Stimulated activated CD8-positive, alpha-beta memory T cell treated with anti-CD3 and anti-CD28 coated beads, Interleukin-12 subunit alpha, Interleukin-12 subunit beta, amount 100 ng/mL, for 1 hour (primary cell): ENCODE measurements at places on chromosomes 12 and 14.

DNA sequence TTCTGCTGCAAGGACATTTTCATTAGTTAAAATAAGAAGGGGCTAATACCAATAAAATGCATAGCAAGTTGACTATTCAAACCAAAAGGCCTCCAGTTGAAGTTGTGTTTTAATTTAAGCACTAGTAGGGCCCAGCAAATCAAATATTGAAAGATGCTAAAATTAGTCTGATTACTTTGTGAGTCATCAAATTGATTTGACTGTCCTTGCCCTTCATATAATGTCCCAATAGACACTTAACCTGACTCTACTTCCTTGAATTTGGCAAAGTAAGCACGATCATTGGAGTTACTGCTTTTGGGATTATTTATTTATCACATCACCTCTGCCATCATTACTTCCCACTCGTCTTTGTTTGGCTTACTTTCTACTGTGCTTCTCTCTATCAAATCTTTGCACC is 798.5 kb downstream of the DIO2 start:
- DNase-seq, result no peak

- DNase-seq, result no peak
Measured at GRCh38 chr12:58833853-58834252, 86.5 kb downstream of the LRIG3 start.

DNA sequence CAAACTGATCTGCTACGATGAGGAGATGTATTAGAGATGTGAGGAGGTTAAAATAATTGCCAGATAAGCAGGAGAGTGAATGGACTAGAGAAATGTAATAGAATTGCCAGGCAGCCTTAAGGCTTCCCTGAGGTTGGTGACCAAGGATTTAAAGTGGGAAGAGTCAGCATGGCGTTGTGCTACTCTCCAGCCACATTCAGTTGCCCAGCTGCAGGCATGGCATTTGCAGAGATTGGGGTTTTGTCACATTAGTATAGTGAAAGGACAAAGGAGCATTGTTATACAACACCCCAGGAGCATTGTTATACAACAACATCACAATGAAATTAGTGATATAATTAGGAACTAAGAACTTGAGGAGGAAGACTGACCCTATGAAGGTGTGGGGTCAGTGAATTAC is 31.7 kb downstream of the MARK3 start:
- no peak for DNase-seq

- no peak for DNase-seq
Measured at GRCh38 chr12:64551676-64552075, 58.6 kb upstream of the RASSF3 start.

DNA sequence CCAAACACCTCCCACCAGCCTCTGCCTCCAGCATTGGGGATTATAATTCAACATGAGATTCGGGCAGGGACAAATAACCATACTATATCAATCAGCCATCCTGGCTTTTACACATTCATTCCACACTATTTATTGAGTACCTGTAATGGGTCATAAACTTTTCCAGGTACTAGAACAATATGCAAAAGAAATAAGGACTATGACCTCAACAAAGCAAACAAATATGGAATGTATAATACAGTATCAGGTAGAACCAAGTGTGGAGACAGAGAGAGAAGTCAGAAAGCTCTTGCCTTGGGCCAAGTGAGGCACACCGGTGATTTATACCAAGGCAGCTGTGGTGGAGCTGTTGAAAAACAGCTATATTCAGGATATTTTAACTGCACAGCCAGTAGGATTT is 116.3 kb downstream of the TSPAN8 start:
- DNase-seq, result no peak

- no peak for DNase-seq
Measured at GRCh38 chr12:106288494-106289195, 13.9 kb upstream of the TCP11L2 start.

GRCh38 chr12:75923964-75924666 is 107.5 kb downstream of the PHLDA1 start:
- DNase-seq, result no peak

DNA sequence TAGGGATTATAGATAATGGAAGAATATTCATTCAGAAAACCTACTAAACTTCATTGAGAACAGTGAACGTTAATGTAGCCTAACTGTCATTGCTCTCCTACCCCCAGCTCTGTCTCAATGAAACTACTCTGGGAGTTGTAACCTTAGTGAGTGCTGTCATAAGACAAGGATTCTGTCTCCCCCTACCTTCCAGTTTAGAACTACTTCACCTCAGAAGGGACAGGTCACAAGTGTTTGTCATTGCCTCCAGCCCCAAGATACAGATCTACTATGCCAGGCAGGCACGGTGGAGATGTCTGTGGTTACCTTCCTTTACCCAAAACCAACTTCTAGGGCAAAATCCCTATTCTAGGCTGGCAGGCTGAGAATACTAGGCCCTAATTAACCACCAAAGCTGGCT is 833.1 kb upstream of the SEL1L start:
- no peak for DNase-seq

DNA sequence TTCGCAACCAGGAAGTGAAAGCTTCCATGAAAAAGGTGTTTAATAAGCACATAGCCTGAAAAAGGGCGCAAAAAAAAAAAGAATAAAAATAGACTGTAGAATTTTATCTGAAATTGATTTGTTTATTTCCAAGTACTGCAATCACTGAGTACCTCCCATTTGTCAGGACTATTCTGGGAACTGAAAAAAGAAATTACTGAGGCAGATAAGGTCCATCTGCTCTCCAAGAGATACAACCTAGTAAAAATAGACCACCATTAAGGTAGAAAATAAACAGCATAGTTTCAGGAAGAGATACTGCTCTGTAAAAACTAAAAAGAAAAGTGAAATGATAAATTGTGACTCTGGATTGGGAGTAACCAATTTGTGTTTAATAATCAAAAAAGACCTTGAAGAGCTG is 24.7 kb downstream of the OR4N2 start:
- DNase-seq, result no peak

DNA sequence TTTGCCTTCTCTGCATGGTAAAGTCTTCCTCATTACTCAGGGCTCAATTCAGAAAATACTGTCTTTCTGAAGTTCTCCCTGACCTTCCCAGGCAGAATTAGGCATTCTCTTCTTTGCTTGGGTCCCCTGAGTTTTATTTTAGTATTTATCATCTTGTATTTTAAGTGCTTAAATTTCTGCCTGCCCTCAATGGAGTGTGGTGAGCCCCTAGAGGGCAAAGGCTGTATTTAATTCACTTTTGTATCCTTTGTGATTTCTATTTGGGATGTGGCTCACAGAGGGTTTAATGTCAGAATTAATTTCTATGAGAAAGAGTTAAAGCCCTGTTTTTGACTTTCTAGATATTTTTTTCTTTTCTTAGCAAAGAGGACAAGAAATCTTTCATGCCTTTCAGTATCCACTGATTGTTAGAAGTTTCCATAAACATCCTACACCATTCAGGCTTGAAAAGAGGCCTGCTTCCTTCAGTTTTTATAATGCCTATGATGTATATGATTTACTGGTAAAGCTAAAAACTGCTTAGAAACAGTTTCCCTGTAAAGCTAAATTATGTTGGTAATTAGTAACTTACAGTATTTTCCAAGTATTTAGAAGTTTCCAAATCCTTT is 55.6 kb upstream of the PTPRB start:
- DNase-seq, result no peak

- no peak for DNase-seq
Measured at GRCh38 chr12:98456576-98457573, 58.5 kb upstream of the TMPO start.

DNA sequence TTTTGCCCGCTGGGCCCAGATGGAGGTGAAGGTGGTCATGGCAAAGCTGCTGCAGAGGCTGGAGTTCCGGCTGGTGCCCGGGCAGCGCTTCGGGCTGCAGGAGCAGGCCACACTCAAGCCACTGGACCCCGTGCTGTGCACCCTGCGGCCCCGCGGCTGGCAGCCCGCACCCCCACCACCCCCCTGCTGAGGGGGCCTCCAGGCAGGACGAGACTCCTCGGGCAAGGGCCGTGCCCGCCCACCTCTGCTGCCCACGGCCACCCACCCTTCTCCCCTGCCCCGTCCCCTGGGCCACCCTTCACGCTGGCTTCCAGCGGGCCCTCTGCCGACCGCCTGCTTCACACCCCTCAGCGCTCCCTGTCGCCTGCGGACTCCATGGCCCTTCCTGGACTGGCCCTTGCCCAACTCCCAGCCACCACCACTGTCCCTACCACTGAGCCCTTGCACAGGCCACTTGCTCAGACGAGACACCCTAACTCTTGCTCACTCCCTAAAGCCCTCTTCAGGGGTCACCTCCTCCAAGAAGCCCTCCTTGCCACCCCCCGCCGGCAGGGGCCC is 42.5 kb downstream of the CYP46A1 start:
- DNase-seq, result no peak

DNA sequence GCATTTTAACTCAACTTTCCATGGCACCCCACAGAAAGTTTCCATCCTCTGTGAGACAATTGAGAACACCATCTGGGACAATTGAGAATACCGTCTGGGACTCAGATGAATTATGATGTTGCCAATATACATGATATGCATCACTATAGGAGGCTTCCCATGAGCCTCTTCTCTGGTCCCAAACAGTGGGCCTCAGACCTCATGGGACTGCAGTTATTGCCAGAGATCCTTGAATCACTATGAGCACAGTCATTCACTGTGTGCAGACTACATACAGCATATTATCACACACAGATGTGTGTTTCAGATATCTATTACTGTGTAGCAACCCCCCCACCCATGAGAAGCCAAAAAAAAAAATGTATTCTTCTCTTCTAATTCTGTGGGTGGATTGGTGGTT is 134.4 kb downstream of the GXYLT1 start:
- DNase-seq, result no peak

DNA sequence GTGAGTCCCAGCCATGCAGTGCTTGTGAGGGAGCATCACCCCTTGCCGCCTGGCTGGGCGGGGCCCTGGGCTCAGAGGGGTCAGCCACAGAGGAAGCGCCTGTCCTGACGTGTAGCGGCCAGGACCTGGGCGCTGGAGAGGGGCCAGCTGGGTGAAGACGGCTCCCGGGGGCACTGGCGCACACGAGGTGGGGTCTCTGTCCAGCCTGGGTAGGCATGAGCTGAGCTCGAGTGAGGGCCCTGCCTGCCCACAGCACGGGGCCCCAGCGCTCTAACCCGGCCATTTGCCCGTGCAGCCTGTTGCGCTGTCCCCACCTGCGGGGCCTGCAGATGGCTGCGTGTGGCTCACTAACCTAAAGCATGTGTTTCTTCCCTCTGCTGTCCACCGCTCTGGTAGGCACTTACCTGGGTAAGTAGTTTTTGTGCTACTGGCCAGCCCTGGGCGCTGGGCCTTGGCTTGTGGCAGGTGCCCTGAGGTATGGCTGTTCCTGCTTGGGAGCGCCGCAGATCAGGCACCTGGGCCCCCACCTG is 6.6 kb upstream of the CRIP2 start:
- DNase-seq, result no peak

DNA sequence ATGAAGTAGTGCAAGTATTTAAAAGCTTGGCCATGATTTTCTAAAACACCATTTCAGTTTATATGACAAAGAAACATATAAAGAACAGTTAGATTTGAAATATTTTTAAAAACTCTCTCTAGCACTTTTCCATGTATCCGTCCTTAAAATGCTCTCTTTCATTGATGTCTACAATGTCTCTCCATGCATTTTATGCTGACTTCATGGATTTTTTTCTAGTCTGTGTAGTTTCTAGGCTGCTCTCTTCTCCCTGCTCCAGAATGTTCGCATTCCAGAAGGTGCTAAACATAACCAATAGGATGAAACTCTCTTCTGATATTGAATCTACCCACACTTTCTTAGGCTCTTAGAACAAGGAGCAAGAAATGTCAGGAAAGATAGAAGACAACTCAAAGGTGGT is 124.8 kb downstream of the PLCZ1 start:
- DNase-seq, result no peak

- no peak for DNase-seq
Measured at GRCh38 chr14:63564318-63564717, 21.1 kb upstream of the PPP2R5E start.

GRCh38 chr12:4115570-4115969 is 158.0 kb upstream of the CCND2 start:
- no peak for DNase-seq

DNA sequence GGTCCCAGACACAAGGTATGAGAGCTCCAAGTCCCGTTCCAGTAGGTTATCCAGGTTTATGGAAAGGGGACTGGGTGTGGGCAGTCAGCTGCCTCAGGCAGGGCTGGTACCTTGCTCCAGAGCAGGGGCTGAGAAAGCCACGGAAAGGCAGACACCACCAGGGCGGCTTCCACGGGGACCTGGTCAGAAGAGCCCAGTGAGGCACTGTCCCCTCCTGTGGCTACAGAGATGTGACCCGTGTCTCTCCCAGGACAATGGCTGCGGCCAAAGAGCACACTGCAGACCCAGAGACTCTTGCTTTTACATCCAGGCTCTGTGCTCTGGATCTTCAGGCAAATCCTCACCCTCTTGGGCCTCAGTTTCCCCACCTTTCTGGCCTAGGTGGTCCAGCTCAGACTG is 8.8 kb downstream of the SERPINA4 start:
- no peak for DNase-seq

GRCh38 chr12:59023861-59024424 is 103.6 kb upstream of the LRIG3 start:
- DNase-seq, result no peak

GRCh38 chr12:47954058-47954457 is 9.3 kb upstream of the TMEM106C start:
- DNase-seq, result no peak

DNA sequence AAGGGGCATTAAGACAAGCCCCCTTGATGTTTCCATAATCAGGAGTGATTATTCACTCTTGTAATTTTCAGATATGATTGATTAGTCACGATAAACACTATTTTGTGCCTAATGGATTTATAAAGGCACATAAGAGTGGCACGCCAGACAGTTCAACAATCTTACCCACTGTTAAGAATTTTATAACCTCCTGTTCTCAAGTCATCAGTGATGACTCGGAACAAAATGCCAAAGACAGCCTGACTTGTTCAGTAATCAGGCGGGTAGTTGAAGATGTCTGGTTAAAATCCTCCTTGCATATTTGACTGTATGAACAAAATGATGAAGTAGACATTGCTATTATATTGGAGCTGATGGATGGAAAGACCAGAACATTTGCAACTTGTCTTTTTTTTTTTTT is 212.1 kb upstream of the RMST start:
- DNase-seq, result no peak

DNA sequence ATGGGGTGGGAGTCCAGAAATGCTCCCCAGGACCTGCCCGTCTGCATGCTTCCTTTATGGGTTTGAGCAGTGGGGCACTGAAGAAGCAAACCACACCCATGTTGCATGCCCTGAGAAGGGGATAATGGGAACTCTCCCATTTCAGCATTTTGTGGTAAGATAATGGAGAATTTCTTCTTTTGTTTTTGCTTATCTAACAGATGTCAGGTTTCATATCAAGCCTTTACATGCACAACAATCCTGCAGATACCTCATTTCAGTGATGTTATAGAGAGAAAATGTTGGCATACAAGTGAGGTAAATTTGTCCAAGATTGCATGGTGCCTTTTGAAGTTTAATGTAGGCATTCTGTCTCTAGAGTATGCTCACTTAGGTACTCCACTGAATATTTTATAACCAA is 177.0 kb downstream of the ALX1 start:
- DNase-seq, result no peak

- no peak for DNase-seq
Measured at GRCh38 chr12:24414480-24414879, 465.0 kb upstream of the SOX5 start.

GRCh38 chr12:101909646-101910045 is 32.3 kb downstream of the DRAM1 start:
- no peak for DNase-seq

GRCh38 chr12:77973579-77973978 is 142.9 kb downstream of the NAV3 start:
- DNase-seq, result no peak
